ENCODE measurements at places on chromosomes 3 and 15. TPM values are rescaled to one million over a fixed set of nuclear protein-coding genes. Genes with fewer than 3 reads are reported as not detected.

GRCh38 chr3:143171141-143171980 is 51.8 kb downstream of the CHST2 start:
- DNase-seq = peak; percentile 72

DNA sequence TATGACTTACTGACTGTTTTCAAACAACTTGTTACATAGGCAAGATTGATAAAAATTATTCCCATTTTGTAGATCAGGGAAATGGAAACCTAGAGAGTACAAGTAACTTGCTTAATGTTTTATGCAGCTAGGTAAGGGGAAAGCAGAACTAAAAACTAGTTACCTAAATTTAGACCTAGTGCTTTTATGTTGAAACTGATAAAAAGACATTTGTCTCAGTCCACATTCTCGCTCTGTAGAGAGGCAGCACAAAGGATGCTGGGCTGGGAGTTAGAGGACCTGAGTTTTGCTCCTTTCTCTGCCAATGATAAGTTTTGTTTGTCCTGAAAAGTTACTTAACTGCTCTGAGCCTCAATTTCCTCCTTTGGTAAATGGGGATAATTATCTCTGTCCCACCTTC is 17.4 kb downstream of the TIMP4 start:
- DNase-seq = no peak

DNA sequence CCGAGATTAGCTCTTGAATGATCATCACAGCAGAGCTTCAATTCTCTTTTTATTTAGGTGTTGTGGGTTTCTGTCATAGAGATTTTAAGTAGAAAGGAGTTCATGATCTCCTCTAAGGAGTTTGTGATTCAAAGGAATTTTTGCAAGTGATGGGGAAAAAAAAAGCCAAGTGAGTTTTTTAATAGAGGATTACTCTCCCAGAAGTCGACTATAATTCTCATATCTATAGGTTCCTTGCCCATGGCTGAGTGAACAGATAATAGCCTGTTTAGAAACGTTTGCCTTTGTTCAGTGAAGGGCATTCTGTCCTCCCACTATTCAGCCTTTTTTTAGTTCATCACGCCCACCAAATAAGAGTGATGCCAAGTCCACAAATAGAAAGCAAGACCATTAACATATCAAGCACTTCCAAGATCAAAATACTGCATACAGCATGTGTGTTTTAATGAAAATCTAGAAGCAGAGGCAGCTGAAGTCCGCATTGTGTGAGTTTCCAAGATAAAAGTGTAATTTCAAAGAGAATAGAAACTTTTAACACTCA is 398.4 kb upstream of the CNTN3 start:
- no peak for DNase-seq

GRCh38 chr3:101388706-101389105 is 68.3 kb upstream of the IMPG2 start:
- no peak for DNase-seq

DNA sequence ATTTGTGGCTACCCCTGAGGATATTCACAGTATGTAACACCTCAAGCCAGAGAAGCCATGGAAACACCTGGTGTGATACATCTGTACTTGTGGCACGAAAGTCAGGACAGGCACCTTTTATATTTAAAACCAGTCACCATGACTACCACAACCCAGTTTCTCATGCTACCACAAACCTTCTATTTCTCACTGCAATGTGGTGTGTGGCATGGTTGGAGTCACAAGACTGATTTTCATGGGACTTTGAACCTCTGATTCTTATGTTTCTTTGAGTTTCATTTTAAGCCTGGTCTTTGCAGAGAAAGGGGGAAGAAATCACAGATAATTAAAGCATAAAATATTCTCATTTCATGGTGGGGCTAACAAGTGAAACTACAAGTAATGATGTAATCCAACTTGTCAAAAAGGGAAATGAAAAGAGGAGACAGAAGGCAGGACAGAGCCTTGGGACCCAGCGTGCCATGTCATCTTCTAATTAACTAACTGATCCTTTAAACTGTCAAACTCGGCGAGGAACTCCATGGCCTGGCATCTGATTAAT is 175.9 kb downstream of the PDZRN3 start:
- no peak for DNase-seq

DNA sequence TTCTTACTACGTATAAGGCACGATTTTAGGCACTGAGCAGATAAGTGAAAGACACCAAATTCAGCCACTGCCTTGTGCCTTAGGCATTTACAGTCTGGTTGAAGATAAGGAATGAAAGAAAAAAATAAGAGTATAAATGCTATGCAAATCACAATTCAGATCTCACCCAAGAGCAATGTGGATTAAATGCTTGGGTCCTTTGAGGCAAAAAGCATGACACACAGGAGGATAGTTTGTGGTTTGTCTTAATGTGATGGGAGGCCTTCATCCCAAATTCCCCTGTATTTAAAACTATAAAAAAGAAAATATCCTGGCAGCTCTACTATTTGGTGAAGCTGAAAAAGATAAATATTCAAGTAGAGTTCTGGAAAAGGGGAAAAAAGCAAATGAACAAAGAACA is 79.8 kb downstream of the TGFBR2 start:
- DNase-seq = no peak

DNA sequence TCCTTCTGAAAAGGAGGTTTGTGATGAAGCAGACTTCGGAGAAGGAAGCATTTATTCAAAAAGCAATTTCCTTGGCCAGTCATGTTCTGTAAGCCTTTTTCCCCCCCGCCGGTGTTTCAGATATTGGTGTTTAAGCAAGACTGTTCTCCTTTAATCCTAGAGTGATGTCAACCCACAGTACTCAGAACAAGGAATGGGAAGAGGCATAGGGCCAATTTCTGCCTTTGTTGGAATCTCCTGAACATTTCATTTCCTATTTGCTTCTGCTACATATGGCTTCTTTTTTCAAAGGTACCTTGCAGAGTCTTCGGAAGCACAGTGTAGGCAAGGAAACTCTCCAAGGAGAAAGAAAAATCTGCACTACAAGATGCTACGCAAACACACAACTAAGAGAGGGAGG is 713.1 kb upstream of the CFAP20DC start:
- no peak for DNase-seq

DNA sequence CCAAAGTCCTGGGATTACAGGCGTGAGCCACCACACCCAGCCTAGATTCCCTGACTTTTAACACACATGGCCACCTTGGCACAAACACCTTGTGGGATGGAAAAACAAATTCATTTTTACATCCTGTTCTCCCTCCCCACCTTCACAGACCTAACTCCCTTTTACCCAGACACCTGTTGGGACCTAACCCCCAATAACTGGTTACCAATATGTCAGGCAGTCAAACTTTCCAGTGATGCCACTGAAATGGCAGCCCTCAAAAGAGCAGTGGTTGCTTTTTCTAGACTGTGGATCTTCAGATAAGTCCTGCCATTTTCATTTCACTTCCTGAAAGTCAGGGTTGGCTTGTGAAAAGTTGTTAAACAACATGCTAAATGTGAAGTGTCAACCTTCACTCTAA is 34.9 kb downstream of the SIN3A start:
- DNase-seq = no peak

- no peak for DNase-seq
Measured at GRCh38 chr3:98457543-98457942, 5.5 kb upstream of the OR5K1 start.

DNA sequence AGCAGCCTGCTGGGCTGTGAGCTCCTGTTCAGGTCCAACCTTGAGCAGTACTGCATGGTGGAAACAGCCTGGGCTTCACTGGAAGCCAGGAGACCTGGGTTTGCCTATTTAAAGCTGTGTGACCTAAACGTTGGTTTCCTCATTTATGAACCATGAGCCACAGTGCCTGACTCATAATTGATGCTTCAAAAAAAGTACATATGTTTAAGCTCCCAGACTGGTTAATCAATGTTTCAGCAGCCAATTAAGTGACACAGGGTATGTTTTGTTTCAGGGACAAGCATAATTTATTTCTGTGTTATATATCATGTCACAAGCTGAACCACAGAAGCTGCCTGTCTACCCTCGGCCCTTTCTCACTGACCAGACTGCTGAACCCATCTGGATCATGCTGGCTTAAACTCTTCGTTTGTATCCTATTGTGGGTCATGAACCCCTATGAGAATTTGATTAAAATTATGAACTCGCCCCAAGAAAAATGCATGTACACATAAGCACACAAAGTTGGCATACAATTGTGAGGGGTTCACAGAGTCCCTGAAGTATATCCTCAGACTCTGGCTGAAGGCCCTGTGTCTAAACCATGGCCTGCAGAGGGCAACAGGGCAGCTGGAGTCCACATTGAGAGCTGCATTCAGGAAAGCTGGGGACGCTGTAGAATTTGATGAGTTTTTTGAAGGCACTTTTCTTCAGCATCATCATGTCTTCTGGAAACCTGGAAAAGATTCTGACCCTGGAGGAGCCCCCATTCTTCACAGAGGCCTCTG is 23.7 kb downstream of the HDC start:
- DNase-seq = no peak

DNA sequence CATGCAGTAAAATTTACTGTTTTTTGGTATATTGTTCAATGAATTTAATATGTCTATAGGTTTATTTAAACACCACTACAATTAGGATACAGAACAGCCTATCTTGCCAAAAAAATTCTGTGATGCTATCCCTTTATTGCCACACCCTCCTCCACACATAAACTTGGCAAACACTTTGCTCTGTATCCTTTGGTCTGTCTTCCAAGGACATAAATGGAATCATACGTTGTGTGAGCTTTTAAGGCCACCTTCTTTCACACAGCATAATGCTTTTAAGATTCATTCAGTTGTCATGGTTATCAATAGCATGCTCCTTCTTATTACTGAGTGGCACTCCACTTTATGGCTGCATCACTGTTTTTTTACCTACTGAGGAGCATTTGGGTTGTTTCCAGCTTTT is 71.5 kb downstream of the CERS3 start:
- no peak for DNase-seq

DNA sequence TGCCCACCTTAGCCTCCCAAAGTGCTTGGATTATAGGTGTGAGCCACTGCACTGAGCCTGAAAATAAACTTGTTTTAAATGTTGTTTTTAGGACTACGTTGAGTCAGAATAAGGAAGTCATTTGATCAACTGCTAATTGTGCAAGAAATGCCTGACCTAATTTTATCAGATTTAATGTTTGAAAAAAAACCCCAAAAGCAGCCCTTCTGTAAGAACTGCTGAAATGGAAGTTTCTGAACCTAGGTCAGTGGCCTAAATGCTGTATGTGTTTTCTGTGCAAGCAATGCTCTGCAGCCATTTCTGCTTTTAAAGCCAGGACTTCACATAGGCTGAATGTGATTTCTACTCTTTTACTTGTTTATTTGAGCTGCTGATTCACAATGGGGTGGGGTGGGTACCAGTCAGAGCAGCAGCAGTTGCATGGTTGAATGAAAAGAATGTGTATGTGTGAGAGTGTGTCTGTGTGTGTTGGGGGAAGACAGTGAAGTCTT is 6.6 kb downstream of the GPX1 start:
- no peak for DNase-seq

GRCh38 chr3:4197670-4198069 is 105.5 kb upstream of the SETMAR start:
- DNase-seq = no peak

GRCh38 chr15:82750831-82751180 is 41.1 kb upstream of the AP3B2 start:
- DNase-seq = peak; percentile 9

DNA sequence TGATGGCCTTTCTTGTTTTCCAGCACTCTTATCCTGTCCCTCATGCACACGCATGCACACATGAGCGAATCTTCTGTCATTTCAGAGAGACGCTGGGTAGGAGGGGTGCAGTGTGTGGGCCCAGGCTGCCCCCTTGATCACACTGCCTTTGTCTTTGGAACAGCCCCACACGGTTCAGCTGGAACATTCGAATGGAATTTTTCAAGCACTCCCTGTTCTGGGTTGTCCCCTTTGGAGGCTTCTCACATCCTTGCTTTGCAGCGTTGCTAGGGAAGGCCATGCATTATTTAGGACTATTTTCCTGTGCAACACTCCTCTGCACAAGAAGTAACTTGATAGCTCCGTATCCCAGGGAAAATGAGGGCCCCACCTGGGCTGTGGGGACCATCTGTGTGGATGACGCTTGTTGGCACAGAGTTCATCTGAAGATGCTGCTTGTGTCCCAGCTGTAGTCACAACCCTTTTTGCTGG is 78.4 kb downstream of the SPSB4 start:
- DNase-seq = peak; percentile 43

DNA sequence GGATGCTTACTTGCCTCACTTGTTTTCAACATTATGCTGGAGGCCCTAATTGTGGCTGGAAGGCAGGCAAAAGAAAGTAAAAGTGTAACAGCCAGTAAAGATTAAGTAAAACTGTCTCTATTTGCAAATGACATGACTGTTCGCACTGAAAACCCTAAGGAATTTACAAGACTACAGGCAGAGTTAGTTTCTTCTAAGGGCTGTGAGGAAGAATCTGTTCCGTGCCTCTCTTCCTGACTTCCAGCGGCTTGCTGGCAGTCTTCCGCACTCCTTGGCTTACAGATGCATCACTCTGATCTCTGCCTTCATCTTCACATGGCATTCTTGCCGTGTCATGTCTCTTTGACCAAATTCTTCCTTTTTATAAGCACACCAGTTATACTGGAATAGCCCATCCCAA is 86.1 kb downstream of the DLG1 start:
- DNase-seq = no peak

- DNase-seq = no peak
Measured at GRCh38 chr15:99440551-99441443, 125.0 kb upstream of the MEF2A start.

DNA sequence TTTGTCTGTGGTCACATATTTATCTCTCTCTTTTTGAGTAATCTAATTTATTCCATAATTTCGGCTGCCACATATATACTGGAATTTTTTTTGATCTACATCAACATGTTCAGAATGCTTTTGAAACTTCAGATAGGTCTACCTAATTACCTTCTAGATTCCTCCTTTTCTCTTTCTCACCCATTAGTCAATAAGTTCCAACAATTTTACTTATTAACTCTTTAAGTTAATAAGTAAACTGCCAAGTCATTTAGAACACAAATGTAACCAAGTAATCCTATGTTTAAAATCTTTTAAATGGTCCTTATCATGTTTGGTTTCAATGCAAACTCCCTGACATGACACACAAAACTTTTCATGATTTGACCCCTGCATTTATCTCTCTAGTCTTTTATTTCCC is 410.5 kb downstream of the UNC13C start:
- DNase-seq = peak; percentile 3

GRCh38 chr3:187646906-187647660 is 23.1 kb downstream of the SST start:
- no peak for DNase-seq

GRCh38 chr3:186406669-186407635 is 44.9 kb upstream of the DGKG start:
- no peak for DNase-seq

TNK2 gene
- polyA plus RNA-seq = 24.2 TPM

LMAN1L gene
- not detected for polyA plus RNA-seq

ATP13A3 gene
- 94.1 TPM for polyA plus RNA-seq

VGLL3 gene
- polyA plus RNA-seq = 4.0 TPM

ZNF774 gene
- polyA plus RNA-seq = 4.6 TPM

CHRFAM7A gene
- polyA plus RNA-seq = 6.0 TPM

DPP8 gene
- polyA plus RNA-seq = 25.3 TPM

CFAP44 gene
- 15.6 TPM for polyA plus RNA-seq

ARGFX gene
- polyA plus RNA-seq = not detected

ZNF860 gene
- polyA plus RNA-seq = 2.6 TPM

FOXB1 gene
- not detected for polyA plus RNA-seq

CALML4 gene
- 39.0 TPM for polyA plus RNA-seq

EAF1 gene
- polyA plus RNA-seq = 23.0 TPM

A4GNT gene
- polyA plus RNA-seq = 1.00 TPM

DUOXA2 gene
- not detected for polyA plus RNA-seq

VIPR1 gene
- polyA plus RNA-seq = 1.4 TPM
